ENCODE measurements at places on chromosomes 2 and 18. TPM values are rescaled to one million over a fixed set of nuclear protein-coding genes. Genes with fewer than 3 reads are reported as not detected.
A peak's percentile ranks its signal among the peaks of the same experiment; 100 is the strongest.

The REG1B gene
- total RNA-seq = not detected

GRCh38 chr2:197878792-197879191, 74.4 kb downstream of the PLCL1 start:
- no peaks in the 10 kb centered on the region for H3K4me1 ChIP-seq
- H3K36me3 ChIP-seq = no peaks in the 10 kb centered on the region
- H3K27ac ChIP-seq = no peak overlapping the region
- H3K4me3 ChIP-seq = no peak overlapping the region
- no peaks in the 10 kb centered on the region for H3K27me3 ChIP-seq
- DNase-seq = no peak

The MAP2 gene
- total RNA-seq = not detected

- no peak overlapping the region for H3K27ac ChIP-seq
- H3K36me3 ChIP-seq = peaks cover 33% of the 10 kb centered on the region
- no peak overlapping the region for H3K4me3 ChIP-seq
These were observed 3.5 kb downstream of the PELI1 start for GRCh38 chr2:64140665-64141200.

The MAP4K3 gene
- total RNA-seq = 8.1 TPM

DNA sequence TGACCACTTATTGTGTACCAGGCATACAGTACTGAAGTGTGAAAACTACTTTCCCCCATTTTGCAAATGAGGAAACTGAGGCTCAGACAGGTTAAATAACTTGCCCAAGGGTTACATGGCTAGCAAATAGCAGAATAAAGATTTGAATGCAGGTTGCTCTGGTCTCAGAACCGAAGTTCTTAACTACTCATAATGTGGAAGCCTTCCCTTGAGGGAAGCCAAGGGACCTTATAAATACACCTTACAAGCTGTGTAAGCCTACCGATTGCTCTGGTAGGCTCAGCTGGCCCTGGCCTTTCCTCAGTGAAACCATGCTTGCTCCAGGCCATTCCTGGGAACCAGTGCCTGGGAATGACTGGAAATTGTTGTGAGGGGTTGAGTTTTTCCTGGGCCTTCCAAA, 114.6 kb upstream of the CDCA7 start:
- H3K27ac ChIP-seq = no peak overlapping the region
- DNase-seq = no peak
- H3K27me3 ChIP-seq = no peaks in the 10 kb centered on the region
- peaks cover 1% of the 10 kb centered on the region for H3K36me3 ChIP-seq
- H3K4me1 ChIP-seq = peaks cover 12% of the 10 kb centered on the region

DNA sequence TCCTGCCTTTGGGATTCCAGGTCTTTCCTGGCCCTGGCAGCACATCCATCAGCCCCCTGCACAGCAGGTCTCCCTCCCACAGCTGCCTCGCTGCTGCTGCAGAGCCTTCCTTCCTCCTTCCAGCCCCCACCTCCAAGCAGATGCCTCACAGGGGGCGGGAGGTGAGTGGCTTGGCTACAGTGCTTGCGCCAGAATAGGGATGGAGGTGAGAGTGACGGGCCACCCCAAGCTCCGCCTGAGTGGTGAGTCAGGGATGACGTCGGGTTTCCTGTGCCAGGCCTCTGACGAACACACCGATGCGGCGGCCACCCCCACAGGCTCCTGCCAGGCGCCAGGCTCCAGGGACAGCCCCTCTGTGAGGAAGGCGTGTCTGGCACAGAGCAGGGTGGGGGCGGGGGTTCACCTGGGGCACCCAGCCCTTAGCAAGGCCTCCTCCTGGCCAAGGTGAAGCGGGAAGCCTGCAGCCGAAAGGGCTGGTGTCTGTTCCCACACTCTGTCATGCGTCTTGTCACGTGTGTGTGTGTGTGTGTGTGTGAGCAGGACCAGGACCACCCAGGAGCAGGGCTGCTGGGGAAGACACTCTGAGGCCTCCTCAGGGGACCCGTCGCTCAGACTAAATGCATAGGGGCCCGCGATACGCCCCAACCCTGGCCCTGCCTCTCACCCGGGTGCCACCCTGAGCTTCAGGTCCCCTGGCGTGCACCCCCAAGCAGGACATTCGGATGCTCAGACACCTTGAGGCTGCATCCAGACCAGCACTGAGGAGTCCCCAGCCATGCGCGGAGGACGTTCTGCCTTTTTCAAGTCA, 3.4 kb upstream of the DUSP2 start:
- H3K27me3 ChIP-seq = no peaks in the 10 kb centered on the region
- H3K27ac ChIP-seq = peak overlapping the region; percentile 98
- H3K4me3 ChIP-seq = peak overlapping the region; percentile 57
- peaks cover 79% of the 10 kb centered on the region for H3K4me1 ChIP-seq
- DNase-seq = peak; percentile 95

GRCh38 chr2:217222309-217222910, 362.5 kb upstream of the TNP1 start:
- peaks cover 27% of the 10 kb centered on the region for H3K4me1 ChIP-seq
- peak overlapping the region; percentile 70 for H3K27ac ChIP-seq
- no peak overlapping the region for H3K4me3 ChIP-seq
- DNase-seq = peak; percentile 21
- peaks cover 4% of the 10 kb centered on the region for H3K36me3 ChIP-seq

GRCh38 chr18:56148373-56148772, 490.0 kb downstream of the TXNL1 start:
- H3K4me3 ChIP-seq = no peak overlapping the region
- no peaks in the 10 kb centered on the region for H3K36me3 ChIP-seq
- H3K27ac ChIP-seq = no peak overlapping the region

The DHRS9 gene
- total RNA-seq = not detected

The SOX11 gene
- not detected for total RNA-seq

The ATOH8 gene
- 0.12 TPM for total RNA-seq
